ENCODE measurements at places on chromosomes 1 and 21. TPM values are rescaled to one million over a fixed set of nuclear protein-coding genes. Genes with fewer than 3 reads are reported as not detected.
A peak's percentile ranks its signal among the peaks of the same experiment; 100 is the strongest.

The NFIA gene
- total RNA-seq = 134 TPM

The CFHR4 gene
- total RNA-seq = not detected

The ANKRD34A gene
- 1.2 TPM for total RNA-seq

The KIF14 gene
- under 0.01 TPM for total RNA-seq

The GCSAML gene
- 0.23 TPM for total RNA-seq

The TRIM17 gene
- total RNA-seq = not detected

The EFCAB7 gene
- total RNA-seq = 5.1 TPM

The TOMM20 gene
- 82.2 TPM for total RNA-seq

The DMBX1 gene
- not detected for total RNA-seq

The RASAL2 gene
- total RNA-seq = 21.0 TPM

GRCh38 chr1:42146626-42147320, 6.4 kb upstream of the GUCA2B start:
- no peak for DNase-seq

GRCh38 chr1:55456971-55457370, 241.8 kb upstream of the USP24 start:
- DNase-seq = no peak

GRCh38 chr21:18368205-18368604, 35.4 kb downstream of the TMPRSS15 start:
- DNase-seq = no peak

- no peak for DNase-seq
Observed at GRCh38 chr1:39713557-39713956, 22.3 kb upstream of the HPCAL4 start.

DNA sequence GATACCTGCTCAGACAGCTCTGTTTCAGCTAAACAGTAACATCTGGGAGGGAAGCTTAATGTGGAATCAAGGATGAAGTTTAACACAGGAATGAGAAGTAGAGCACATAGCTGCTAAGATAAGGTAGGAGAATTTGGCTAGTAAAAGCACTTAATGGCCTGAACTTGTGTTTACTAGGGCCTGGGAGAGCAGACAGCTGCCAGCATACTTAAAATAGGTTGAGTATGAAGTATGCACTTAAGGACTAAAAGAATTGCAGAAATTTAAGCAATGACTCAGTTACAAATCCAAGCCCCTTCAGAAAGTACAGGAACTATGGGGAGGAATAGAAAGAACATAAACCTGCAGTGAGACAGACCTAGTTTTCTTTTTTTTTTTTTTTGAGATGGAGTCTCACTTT, 53.0 kb downstream of the BACH1 start:
- no peak for DNase-seq

DNA sequence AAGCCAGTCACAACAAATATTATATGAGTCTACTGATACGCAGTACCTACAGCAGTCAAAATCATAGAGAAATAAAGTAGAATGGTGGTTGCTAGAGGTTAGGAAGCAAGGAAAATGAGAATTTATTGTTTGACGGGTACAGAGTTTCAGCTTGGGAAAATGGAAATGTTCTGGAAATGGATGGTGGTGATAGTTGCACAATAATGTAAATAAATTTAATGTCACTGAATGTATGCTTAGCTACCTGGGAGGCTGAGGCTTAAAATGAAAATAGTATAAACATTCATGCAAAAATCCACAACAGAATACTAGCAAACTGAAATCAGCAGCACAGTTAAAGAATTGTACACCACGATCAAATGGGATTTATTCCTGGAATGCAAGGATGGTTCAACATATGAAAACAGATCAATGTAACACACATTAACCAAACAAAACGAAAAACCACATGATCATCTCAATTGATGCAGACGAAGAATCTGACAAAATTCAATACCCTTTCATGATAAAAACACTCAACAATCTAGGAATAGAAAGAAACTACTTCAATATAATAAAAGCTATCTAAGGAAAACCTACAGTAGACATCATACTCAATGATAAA, 10.7 kb downstream of the TUT4 start:
- DNase-seq = no peak

DNA sequence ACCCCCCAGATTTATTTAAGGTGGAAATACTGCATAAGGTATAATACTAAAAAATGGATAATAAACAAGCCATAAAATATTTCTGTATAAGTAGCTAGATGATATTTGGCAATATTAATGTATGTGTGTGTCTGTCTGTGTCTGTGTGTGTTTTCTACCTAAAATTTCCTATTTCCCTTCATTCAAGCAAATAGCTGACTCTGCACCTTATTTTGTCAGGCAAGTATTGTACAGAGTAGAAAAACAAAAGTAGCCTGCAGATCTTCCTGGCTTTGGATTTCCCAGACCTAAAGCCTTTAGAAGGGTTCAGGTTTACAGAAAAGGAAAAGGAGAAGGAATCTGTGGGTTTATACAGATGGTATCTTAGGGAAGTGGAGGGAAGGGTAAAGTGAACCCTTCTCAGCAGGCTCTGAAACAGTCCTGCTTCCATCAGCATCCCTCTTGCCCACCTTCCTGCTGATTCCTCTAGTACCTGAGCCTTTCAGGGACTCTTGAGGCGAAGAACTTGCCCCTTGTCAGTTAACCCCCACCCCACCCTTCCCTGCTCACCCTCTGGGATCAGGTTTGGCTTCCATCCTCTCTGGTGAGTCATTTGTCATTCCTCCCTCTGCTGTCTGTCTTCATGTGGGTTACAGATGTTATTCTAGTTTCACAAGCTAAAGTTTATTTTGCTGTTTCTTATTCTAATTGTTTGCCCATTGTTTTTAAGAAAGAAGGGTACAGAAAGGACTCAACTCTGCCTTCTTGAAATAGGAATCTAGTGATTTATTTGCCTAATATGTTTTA, 21.7 kb upstream of the RGS16 start:
- DNase-seq = no peak

DNA sequence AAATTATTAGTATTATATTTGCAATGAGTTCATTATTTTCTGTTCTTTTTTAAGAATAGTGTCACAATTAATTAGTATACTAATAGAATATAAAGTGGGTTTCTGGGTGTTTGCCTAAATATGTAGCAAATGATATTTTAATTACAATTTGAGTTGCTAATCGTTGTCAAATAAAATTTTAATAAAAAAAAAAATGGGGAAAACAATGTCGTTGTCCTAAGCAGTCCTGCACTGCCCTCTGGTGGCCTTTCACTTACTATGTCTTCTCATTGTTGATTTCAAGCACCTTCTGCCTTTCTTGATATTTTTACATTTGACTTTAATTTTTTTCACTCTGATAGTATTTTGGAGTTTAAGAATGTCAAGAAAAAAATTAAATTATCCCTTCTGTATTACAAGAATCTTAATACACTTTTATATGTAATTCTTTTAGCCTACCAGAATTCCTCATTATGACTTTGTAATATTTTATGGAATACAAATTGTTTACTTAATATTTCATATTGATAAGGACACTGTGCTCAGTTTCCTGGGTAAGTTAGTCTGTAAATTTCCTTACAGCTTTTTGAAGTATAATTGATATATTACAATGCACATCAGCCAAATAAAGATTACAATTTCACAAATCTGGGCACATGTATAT, 104.5 kb upstream of the FMN2 start:
- peak; percentile 75 for DNase-seq

DNA sequence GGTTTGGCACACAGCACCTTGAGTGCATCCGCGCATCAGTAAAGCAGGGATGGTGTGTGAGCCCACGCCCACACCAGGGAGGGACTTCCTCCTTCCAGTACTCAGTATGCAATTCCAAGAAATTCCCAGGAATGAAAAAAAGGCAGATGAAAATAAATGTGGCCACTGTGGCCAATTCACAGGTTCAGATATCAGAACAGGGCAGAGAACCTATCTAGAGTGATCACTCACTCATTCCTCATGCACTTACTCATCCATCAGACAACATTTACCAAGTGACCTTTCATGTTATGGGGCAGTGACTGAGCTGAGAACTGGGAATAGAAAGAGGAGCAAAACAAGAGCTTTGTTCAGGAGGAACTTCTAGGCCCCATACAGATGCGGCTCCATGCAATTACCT, 113.7 kb downstream of the ZSCAN20 start:
- no peak for DNase-seq

GRCh38 chr1:29801561-29801973, 565.2 kb downstream of the PTPRU start:
- DNase-seq = peak; percentile 88

GRCh38 chr1:160494620-160495019, 28.4 kb downstream of the SLAMF6 start:
- DNase-seq = no peak

Data from esophagus muscularis mucosa (tissue), 4 donors.